ENCODE measurements at places on chromosomes 1 and 21. TPM values are rescaled to one million over a fixed set of nuclear protein-coding genes. Genes with fewer than 3 reads are reported as not detected.

DNA sequence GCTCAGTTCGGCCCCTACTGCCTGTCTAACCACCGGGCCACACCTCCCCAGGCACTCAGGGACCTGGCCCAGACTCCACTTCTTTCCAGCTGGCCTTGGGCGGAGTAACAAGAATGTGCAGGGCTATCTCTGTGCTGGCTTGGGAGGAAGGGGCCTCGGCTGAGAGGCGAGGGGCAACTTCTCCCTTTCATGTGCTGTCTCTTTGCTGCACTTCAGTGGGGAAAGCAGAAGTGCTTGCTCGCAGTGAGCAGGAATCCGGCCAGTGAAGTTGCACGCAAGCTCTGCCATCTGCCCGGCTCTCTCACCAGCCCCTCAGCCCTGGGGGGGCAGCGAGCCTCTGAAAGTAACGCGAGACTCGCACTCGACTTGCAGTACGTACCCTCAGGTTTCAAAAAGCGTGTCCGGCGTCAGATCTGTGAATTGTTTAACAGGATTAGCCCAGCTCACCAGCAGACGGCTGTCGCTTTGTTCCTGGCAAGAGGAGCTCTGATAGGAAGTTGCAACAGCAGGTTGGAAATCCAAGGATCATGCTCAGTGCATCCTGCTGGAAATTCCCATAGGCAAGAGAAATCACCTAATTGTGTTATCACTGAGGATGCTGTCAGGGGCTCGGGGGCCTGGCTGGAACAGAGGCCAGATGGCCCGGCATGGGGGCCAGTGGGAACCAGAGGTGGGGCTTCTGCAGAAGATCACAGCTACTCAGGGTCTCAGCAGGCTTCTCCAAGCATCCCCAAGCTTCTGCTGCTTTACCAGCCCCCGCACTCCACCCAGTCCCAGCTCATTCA, 221.1 kb downstream of the NPHP4 start:
- DNase-seq: peak; percentile 82
- no peak overlapping the region for H3K27ac ChIP-seq
- H3K4me1 ChIP-seq: peaks cover 24% of the 10 kb centered on the region
- no peaks in the 10 kb centered on the region for H3K27me3 ChIP-seq

DNA sequence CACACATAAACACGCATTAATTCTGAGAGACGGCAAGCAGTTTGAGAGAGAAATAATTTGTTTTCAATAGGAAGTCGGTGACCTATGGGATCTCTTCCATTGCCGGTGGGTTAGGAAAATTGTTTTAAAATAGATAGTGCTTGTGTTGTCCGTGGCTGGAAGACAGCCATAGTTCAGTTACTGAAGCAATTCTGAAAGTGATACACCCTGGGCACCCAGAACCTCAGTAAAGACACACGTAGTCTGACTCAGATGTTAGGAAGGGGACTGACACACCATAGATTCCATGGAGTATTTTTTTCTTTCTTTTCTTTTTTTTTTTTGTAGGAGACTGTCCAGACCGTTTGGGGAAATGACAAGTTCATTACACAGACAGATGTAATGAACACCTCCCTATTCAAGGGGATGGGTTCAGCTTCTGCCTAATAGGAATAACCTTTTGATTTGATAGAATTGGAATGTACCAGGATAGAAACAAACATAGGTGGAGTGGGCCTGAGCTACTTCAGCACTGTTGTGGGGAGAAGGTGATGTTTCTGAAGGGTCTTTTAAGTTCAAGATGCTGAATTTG, 1.6 kb downstream of the C1orf21 start:
- DNase-seq: no peak
- H3K36me3 ChIP-seq: no peaks in the 10 kb centered on the region
- peak overlapping the region; percentile 94 for H3K4me3 ChIP-seq
- H3K4me1 ChIP-seq: peaks cover 3% of the 10 kb centered on the region

DNA sequence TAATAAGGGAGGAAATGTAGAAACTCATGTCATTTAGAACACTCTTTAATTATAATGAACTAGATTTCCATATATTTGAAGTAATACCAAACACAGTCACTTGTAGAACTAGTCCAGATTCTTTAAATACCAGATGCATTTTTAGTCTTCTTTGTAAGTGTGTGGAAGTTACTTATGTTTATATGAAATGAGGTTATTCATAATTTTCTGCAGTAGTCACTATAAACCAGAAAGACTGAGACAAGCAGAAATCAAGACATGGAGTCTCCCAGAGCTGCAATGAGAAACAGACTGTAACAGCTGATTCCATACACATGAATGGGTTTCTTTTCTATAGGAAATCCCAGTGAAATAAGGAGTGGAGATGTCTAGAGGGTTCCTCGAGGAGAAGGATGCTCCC, 216.6 kb upstream of the ZP4 start:
- H3K4me1 ChIP-seq: no peaks in the 10 kb centered on the region
- no peak for DNase-seq
- no peak overlapping the region for H3K27ac ChIP-seq
- no peaks in the 10 kb centered on the region for H3K36me3 ChIP-seq
- no peaks in the 10 kb centered on the region for H3K27me3 ChIP-seq
- no peak overlapping the region for H3K4me3 ChIP-seq

GRCh38 chr1:91065337-91065736, 43.5 kb upstream of the ZNF644 start:
- no peaks in the 10 kb centered on the region for H3K36me3 ChIP-seq
- H3K4me1 ChIP-seq: no peaks in the 10 kb centered on the region
- no peak for DNase-seq

- H3K27me3 ChIP-seq: no peaks in the 10 kb centered on the region
- H3K4me1 ChIP-seq: peaks cover 5% of the 10 kb centered on the region
- DNase-seq: no peak
- H3K27ac ChIP-seq: no peak overlapping the region
- no peak overlapping the region for H3K4me3 ChIP-seq
Observed at GRCh38 chr1:211737115-211738035, 62.0 kb upstream of the NEK2 start.

- no peaks in the 10 kb centered on the region for H3K36me3 ChIP-seq
- no peak overlapping the region for H3K4me3 ChIP-seq
- no peaks in the 10 kb centered on the region for H3K27me3 ChIP-seq
Observed at GRCh38 chr1:213260311-213261075, 209.5 kb downstream of the RPS6KC1 start.

DNA sequence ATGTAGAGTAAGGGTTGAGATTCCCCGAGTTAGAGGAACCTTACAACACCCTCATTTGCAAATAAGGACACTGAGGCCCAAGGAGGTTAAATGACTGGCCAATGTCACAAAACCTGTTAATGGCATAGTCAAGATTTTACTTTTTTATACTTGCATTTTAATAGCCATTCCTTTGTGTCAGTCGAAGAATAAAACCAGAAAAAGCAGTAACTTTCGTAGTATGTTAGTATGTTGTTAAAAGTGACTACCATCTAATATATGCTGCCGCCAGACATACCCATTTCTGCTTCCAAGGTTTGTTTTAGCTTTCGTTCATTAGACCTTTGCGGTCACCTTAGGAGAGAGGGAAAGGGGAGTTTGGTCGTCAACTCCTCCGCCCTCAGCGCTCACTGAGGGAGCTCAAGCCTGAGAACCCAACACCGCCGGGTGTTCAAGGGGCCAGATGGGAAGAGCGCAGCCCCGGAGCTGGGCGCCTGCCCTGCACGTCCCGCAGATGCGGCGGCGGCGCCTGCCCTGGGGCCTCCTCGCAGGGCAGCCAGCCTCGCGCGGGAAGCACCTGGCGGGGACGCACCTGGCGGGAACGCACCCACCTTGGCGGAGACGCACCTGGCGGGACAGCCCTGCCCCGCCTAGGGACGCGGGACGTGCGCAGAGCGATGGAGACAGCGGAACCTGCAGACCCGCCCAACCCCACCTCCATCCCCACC, 466 bp downstream of the VPS26C start:
- H3K4me1 ChIP-seq: peaks cover 4% of the 10 kb centered on the region
- H3K4me3 ChIP-seq: peak overlapping the region; percentile 93
- no peak for DNase-seq

DNA sequence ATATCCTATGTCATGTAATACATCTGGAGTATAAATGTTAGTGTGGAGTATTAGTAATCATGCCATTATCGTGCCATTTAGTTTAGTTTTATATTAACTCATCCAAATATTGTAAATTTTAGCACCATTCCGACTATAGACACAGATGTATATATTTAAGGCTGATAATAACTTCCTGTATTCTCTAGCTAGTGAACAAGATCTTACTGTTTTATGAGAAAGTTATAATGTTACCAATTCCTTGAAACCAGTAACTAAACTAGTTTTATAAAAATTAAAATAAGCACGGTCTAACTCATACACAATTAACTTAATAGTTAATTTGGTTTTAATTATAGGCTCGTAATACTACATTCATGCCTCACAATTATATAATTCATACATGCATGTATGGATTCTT, 808.6 kb downstream of the USP25 start:
- no peaks in the 10 kb centered on the region for H3K27me3 ChIP-seq
- no peak overlapping the region for H3K4me3 ChIP-seq
- peak overlapping the region; percentile 84 for H3K27ac ChIP-seq
- DNase-seq: no peak
- H3K36me3 ChIP-seq: no peaks in the 10 kb centered on the region

GRCh38 chr1:203405703-203406438, 54.9 kb upstream of the FMOD start:
- H3K4me3 ChIP-seq: no peak overlapping the region
- peak overlapping the region; percentile 43 for H3K27ac ChIP-seq
- peaks cover 32% of the 10 kb centered on the region for H3K4me1 ChIP-seq
- H3K27me3 ChIP-seq: no peaks in the 10 kb centered on the region
- H3K36me3 ChIP-seq: no peaks in the 10 kb centered on the region
- DNase-seq: no peak

GRCh38 chr1:37948841-37949240, 2.0 kb upstream of the INPP5B start:
- no peak overlapping the region for H3K4me3 ChIP-seq
- H3K4me1 ChIP-seq: peaks cover 3% of the 10 kb centered on the region
- no peak overlapping the region for H3K27ac ChIP-seq
- no peak for DNase-seq

GRCh38 chr1:94045465-94046056, 75.4 kb downstream of the ABCA4 start:
- H3K36me3 ChIP-seq: no peaks in the 10 kb centered on the region
- no peaks in the 10 kb centered on the region for H3K27me3 ChIP-seq
- no peak overlapping the region for H3K27ac ChIP-seq
- H3K4me1 ChIP-seq: peaks cover 2% of the 10 kb centered on the region
- DNase-seq: peak; percentile 85

DNA sequence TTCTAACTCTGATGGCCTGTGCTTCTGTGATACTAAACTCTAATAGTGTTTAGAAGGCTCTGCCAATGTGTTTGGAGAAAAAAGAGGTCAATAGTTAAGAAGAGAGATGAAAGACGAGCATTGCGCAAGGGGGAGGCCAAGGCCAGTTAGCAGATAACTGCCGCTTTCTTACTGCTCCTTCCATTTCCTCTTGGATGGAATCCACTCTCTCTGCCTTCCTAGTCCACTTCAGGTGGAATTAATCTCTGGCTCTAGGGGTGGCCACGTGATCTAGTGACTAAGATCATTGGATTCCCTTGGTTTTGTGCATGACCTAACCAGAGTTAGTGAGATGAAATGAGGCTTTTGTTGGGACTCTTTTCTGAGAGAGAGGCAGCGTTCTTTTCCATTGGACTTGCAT, 148.3 kb downstream of the ACTL8 start:
- H3K36me3 ChIP-seq: no peaks in the 10 kb centered on the region
- H3K4me1 ChIP-seq: no peaks in the 10 kb centered on the region
- no peak overlapping the region for H3K27ac ChIP-seq
- no peaks in the 10 kb centered on the region for H3K27me3 ChIP-seq
- no peak overlapping the region for H3K4me3 ChIP-seq
- no peak for DNase-seq

- no peak overlapping the region for H3K4me3 ChIP-seq
- no peaks in the 10 kb centered on the region for H3K4me1 ChIP-seq
- no peak for DNase-seq
- no peaks in the 10 kb centered on the region for H3K27me3 ChIP-seq
- H3K36me3 ChIP-seq: no peaks in the 10 kb centered on the region
Observed at GRCh38 chr1:886760-887159, 37.0 kb upstream of the SAMD11 start.

- H3K27me3 ChIP-seq: no peaks in the 10 kb centered on the region
- DNase-seq: no peak
- H3K4me1 ChIP-seq: no peaks in the 10 kb centered on the region
- no peak overlapping the region for H3K4me3 ChIP-seq
Observed at GRCh38 chr21:44426663-44427191, 28.6 kb upstream of the LRRC3 start.

DNA sequence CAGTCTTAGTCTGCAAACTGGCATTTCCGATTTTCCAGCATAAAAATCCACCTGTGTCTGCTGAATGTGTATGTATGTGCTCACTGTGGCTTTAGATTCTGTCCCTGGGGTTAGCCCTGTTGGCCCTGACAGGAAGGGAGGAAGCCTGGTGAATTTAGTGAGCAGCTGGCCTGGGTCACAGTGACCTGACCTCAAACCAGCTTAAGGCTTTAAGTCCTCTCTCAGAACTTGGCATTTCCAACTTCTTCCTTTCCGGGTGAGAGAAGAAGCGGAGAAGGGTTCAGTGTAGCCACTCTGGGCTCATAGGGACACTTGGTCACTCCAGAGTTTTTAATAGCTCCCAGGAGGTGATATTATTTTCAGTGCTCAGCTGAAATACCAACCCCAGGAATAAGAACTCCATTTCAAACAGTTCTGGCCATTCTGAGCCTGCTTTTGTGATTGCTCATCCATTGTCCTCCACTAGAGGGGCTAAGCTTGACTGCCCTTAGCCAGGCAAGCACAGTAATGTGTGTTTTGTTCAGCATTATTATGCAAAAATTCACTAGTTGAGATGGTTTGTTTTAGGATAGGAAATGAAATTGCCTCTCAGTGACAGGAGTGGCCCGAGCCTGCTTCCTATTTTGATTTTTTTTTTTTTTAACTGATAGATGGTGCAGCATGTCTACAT, 2.5 kb upstream of the OLFML3 start:
- no peaks in the 10 kb centered on the region for H3K36me3 ChIP-seq
- no peak overlapping the region for H3K27ac ChIP-seq
- H3K4me3 ChIP-seq: no peak overlapping the region
- DNase-seq: no peak

DNA sequence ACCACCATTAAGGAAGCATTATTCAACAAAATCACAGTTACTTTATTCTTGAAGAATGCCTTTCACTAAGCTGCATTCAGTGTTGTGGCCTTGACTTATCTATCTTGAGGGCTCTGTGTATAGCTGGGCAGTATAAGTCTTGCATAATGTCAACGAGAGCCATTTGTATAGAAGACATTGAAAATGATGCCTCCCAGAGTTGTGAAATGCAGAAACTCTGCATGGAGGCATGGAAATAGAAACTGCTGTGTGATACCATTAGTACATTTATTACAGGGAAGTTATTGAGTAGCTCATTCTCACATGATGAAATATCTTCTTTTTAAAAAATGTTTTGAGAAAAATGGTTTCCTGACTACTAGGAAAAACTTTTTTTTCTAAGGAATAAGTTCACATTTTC, 111.4 kb upstream of the SNX7 start:
- H3K36me3 ChIP-seq: no peaks in the 10 kb centered on the region
- H3K4me1 ChIP-seq: no peaks in the 10 kb centered on the region
- H3K27me3 ChIP-seq: no peaks in the 10 kb centered on the region

Gene C1orf167
- 0.51 TPM for total RNA-seq

Gene APOBEC4
- not detected for total RNA-seq

Gene TENT5C
- 24.7 TPM for total RNA-seq

Gene CD247
- total RNA-seq: 0.43 TPM

Gene TMEM200B
- 65.9 TPM for total RNA-seq

Gene RGSL1
- total RNA-seq: not detected

Gene ZNF683
- total RNA-seq: not detected

Gene SPRR1A
- total RNA-seq: not detected

Gene MCL1
- total RNA-seq: 253 TPM

Gene ABCA4
- 0.12 TPM for total RNA-seq

Gene CFHR1
- total RNA-seq: 0.87 TPM

Gene SLC6A17
- 0.05 TPM for total RNA-seq

Gene TRIM58
- 0.13 TPM for total RNA-seq

Gene F3
- 38.5 TPM for total RNA-seq

Gene ATF6
- 24.5 TPM for total RNA-seq

Gene FAM43B
- not detected for total RNA-seq

Measured in ovary (tissue), 10 donors.